Tongue (tissue), 3 donors: ENCODE measurements at places on chromosomes 13 and 19. TPM values are rescaled to one million over a fixed set of nuclear protein-coding genes. Genes with fewer than 3 reads are reported as not detected.
A peak's percentile ranks its signal among the peaks of the same experiment; 100 is the strongest.

DNA sequence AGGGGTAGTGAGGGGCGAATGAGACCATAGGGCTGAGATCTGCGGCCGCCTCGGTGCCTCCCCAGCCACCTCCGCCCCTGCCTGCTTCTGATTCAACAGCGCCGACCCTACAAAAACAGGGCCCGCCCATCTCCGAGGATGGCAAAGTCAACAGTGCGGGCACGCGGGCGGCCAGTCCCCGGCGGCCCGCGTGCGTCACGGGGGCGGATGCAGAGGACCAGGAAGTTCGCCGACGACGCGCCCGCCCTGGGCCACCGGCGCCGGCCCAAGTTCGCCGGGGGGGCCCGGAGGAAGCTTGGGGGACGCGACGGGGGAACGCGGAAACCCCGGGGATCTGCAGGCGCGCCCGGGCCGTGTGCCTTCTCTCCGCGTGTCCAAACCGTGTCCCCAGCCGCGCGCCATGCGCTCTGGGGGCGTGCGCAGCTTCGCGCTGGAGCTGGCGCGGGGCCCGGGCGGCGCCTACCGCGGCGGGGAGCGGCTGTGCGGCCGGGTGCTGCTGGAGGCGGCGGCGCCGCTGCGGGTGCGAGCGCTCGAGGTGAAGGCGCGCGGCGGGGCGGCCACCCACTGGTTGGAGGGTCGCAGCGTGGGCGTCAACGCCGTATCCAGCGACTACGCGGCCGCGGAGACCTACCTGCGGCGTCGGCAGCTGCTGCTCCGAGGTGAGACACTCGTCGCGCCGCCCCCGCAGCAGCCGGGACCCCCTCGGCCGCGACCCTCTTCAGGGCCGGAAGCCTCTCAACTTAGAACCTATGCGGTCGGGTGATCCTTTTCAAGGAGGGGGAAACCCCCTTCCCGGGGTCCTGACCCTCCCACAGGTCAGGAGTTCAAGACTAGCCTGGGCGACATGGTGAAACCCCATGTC is 6.8 kb upstream of the ARRDC2 start:
- DNase-seq = peak; percentile 74

DNA sequence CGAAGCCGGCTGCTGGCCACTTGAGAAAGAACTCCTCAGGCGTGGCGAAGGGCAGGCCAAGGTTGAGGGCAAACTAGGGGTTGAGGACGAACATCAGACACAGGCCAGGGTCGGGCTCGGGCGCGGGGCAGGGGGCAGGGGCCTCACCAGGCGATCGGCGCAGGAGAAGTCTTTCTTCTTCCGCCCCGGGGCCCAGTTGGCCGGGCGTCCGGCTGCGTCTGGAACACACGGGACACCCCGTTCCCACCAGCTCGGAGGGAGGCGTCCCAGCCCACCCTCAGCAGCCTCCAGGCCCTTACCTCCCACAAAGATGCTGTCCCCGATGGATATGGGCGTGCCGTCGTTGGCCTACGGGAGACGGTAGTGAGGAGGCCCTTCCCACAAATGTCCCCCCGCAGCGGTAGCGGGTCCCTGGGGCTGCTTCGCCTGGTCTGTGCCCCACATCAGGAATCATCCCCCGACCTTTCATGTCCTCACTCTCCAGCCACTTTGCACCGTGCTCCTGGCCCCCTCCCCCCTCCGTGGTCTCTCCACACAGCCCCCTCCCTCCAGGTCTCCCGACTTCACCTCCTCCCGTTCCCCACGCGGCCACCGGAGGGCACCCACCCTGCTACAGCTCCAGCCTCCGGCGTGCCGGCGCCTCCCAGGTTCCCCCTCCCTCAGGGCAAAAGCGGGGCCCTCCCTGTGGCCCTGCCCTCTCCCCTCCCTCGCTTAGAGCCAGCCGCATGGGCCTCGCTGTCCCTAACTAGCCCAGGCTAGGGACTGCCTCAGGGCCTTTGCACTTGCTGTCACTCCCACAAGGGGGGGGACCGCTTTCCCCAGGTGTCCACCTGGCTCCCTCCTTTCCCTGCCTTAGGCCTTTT is 4.8 kb downstream of the PNKP start:
- DNase-seq = no peak

DNA sequence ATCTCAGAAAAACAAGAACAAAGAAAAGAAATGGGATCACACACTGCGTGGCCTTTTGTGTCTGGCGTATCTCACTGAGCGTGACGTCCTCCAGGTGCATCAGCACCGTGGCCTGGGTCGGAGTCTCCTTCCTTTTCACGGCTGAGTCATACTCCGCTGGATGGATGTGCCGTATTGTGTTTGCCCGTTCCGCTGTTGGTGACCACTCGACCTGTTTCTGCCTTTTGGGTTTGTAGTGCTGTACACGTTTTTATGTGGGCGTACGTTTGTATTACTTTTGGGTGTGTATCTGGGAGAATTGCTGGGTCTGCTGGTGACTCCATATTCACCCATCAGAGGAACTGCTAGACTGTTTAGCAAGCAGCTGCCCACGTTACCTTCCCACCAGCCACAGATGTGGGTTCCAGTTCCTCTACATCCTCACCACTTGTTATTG is 11.4 kb downstream of the ARID3A start:
- DNase-seq = no peak

The KLK12 gene
- 7.2 TPM for total RNA-seq

- peak; percentile 21 for DNase-seq
These were observed 2.3 kb downstream of the GAS6 start for GRCh38 chr13:113861433-113862030.

- DNase-seq = peak; percentile 76
These were observed 1.2 kb upstream of the DCT start for GRCh38 chr13:94480672-94481145.

The EFNA2 gene
- not detected for total RNA-seq

DNA sequence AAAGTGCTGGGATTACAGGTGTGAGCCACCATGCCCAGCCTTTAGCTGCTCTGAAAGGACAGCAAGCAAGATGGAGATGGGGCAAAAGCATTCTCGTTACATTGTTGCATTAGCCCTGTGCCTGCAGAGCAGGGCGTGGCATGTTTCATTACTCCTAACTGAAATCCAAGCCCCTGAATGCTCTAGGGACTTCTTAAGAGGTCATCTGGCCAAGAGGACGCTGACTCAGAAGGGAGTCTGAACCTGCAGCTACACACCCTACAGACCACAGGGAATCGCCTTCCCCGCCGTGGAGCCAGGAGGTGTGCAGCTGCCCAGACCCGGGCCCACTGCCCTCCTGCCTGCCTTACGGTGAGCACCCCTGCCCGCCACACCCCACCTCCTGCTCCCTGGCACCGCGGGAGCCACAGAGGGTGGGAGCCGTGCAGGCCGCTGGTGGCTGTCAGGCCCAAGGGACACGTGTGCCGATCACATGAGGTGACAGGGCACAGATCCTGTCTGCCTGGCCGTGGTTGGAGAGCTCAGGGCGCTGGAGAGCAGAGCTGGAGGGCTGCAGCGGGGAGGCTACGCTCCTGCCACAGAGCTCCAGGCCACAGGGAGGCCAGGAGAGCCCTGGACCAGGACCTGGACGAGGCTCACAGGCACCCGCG is 27.2 kb downstream of the ADPRHL1 start:
- DNase-seq = no peak

DNA sequence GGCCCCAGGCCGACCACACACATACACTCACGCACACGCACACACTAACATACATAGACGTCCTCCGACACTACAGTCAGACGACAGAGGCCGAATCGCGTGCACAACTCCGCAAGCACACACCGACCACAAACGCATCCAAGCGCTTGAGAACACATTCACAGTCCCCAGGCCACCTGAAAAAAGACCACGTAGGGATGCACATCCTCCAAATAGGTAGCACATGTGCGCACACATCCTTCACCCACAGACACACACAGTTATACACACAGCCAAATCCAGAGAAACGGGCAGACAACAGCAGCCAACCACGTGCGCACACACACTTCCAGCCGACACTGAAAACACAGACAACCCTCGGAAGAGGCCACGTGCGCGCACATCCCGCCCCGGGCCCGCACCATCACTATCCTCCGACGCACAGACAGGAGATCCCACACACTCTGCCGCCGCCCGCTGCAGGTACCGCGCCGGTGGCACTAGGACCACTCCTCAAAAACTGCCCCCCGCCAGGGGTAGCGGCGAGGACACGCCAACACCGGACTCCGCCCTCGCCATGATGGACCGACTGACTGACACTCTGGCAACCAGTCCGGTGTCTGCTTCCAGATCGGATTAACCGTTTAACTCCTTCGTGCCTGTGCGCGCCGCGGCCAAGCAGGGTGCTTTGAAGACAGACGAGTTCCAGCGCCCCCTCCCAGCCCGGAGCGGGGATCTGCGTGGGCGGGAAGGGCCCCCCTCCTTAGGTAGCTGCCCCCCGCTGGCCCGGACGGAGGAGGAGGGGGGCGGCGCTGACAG is 493 bp upstream of the PDE4A start:
- no peak for DNase-seq

The ZNF491 gene
- 4.4 TPM for total RNA-seq

The GZMM gene
- total RNA-seq = not detected

The SLC15A1 gene
- total RNA-seq = not detected

GRCh38 chr19:7255631-7256030 is 38.6 kb downstream of the INSR start:
- no peak for DNase-seq

The SIGLEC5 gene
- total RNA-seq = not detected

The DPF1 gene
- total RNA-seq = 0.92 TPM

GRCh38 chr13:20702915-20703779 is at the start of gene IL17D:
TSS of gene IL17D (plus strand) at chr13:20703699. CDS start at chr13:20704002, 303 bp downstream.
- DNase-seq = peak; percentile 52

DNA sequence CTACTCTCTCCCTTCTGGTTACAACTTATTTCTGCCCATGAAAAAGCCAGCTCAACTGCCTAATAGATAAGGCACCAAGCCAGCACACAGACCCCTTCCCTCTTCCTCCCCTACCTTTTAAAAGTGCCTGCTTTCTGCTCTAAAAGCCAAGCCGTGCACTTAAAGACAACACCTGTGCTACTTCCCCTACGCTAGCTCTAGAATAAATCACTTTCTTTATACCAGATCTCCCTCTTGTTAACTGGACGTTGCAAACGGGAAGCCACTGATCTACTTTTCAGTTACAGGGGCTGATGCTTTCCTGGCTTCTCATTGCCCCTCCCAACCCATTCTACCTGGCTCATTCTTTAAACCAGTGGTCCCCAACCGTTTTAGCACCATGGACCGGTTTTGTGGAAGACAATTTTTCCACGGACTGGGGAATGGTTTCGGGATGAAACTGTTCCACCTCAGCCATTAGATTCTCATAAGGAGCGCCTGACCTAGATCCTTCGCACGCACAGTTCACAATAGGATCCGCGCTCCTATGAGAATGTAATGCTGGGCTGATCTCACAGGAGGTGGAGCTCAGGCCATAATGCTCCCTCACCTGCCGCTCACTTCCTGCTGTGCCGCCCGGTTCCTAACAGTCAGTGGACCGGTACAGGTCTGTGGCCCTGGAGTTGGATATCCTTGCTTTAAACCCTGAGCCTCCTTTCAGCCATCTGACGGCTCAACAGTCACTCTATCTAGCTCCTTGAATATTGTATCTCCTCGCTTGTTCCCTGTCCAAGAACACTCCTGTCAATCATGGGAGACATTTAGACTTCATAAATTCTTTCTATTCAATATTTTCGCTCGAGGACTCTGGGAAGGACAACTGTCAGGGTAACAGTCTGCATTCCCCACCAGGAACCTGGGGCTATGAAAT is 841 bp upstream of the ZNF223 start:
- no peak for DNase-seq

The ZNF582 gene
- total RNA-seq = 3.4 TPM

- no peak for DNase-seq
These were observed 29.6 kb downstream of the ELL start for GRCh38 chr19:18491995-18492953.

DNA sequence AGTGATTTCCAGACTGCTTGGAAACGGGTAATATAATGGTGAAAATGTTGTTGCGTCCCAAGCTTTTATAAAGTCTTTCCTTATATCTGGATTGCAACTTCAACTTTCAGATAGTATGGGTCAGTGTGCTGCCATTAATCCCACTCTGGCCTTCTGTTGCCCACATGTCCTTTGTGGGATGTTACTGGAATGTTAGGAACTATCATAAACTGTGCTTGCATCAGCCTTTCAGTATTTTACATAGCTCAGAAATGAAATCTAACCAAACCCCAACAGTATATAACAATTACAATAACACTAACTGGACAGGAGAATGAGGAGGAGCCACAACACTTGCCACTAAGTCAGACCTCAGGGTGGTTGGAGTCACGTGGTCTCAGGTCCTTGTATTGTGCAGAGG is 78.9 kb downstream of the LNX2 start:
- DNase-seq = no peak

- no peak for DNase-seq
These were observed 194.7 kb downstream of the LMO7 start for GRCh38 chr13:75830842-75831241.

The KCTD4 gene
- total RNA-seq = not detected

GRCh38 chr13:49368688-49369087 is 75.2 kb downstream of the CAB39L start:
- no peak for DNase-seq

DNA sequence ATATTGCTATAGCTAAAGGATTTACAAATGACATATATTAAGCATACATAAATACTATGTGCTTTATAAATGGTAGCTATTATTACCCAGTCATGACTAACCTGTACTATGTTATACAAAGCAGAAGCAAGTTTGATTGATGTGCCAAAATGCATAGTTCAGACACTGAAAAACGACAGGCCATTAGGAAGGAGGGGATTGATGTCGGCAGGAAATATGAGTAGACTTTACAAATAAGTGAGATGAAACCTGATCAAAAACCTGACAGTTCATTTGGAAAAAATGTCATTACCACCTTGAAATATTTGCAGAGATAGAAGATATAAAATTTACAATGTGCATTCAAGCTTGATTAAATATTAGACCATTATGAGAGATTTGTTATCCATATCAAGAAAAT is 38.8 kb upstream of the TPP2 start:
- DNase-seq = no peak

The SIAH3 gene
- 0.10 TPM for total RNA-seq

DNA sequence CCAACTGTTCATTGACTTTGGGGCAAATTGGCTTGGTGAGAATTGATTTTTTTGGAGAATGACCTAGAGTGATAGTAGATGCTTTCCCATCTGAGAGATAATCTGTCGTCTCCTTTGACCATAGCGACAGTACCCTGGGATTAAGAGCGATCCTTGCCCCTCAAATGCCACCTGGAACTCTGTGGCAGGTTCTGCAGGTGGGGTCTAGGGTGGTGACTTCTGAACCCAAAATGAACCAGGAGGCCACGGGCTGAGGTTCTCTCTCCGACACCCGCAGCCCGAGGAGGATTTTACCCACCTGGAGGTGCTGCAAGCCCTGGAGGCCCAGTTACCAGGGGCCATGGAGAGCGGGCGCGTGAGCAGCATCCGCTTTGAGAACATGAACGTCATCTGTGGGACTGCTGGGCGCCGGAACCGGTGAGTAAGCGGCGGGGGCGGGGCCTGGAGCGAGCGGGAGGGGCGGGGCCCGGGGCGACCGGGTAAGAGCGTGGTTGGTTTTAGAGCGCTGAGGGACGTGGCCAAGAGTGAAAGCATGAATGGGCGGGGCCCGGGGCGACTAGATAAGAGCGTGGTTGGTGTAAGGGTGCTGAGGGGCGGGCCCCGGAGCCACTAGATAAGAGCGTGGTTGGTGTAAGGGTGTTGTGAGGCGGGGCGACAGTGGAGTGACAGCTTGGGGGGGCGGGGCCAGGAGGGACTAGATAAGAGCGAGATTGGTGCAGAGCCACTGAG is 8.6 kb downstream of the C19orf81 start:
- peak; percentile 93 for DNase-seq
